ENCODE measurements at places on chromosomes 2 and 18. TPM values are rescaled to one million over a fixed set of nuclear protein-coding genes. Genes with fewer than 3 reads are reported as not detected.
A peak's percentile ranks its signal among the peaks of the same experiment; 100 is the strongest.

DNA sequence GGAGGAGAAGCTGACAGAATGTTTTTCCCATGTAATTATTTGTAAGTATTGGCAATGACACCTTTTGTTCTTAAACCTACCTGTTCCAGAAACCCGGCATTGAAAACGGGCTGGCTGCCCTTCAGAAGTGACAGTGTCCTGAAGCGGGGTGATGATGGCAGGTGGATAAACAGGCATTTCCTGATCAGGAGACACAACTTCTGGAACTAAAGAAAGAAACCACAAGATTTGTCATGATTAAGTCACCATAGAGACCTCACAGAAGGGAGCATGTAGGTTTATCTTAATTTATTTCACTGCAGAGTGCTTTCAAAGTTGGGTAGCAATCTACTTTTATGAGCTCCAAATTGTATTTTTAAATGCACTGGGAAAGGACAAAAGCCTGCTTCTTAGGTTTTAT lies 43.1 kb downstream of the TTN start:
- DNase-seq: no peak

GRCh38 chr2:168744844-168745243 lies 57.6 kb upstream of the NOSTRIN start:
- DNase-seq: no peak

DNA sequence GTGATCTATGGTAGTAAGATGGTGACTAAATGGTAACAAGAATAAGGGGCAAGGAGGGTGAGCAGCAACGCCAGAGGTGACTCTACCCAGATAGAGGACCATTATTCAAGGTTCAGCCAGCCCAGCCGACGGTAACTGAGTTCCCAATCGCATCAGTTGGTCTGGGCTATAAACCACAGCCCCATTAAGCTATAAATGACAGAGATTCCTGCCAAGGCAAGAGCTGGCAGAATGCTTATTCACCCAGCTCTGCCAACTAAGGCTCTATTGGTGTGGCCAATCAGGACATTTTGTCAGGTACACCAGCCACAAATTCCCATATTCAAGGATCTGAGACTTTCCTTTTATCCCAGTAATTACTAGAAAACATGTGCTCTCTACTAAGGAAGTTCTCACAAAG lies 3.6 kb downstream of the CHN1 start:
- DNase-seq: no peak

DNA sequence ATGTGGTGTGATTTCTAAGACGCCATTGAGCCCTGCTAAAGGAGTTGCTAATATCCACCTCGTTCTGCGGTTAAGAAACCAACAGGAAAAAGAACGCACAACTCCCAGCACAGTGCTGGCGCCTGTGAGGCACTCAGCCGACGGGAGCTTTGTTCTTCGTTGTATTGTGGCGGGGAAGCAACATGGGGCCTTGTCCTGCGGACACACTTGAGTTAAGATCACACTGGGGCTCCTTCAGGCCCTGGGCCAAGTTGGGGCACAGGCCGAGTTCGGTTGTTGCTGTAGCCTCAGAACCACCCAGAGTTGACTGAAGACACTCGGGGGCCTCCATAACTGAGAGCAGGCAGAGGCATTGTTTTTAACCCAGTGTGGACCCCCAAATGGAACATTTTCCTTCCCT lies 30.6 kb upstream of the CD8A start:
- DNase-seq: no peak

GRCh38 chr2:134648586-134648985 lies 70.2 kb downstream of the TMEM163 start:
- DNase-seq: no peak

DNA sequence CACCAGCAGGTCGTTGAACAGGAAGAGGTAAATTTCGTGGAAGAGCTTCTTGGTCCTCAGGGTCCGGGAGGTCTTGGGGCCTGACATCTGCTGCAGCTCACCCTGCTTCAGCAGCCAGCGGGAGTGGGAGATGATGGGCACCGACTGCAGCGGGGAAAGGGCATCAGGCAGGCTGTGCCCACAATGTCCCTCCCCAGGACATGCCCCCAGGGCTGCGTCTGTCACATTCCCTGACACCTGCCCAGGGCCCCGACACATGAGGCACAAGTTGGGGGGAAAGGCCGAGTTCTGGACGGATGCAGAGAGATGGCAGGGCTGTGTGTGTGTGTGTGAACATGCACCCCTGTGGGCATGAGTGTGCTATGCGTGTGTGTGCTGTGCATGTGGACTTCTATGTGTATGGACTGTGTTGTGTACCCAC lies 13.9 kb downstream of the SNORC start:
- DNase-seq: no peak

The MTA3 gene
- 59.6 TPM for total RNA-seq

DNA sequence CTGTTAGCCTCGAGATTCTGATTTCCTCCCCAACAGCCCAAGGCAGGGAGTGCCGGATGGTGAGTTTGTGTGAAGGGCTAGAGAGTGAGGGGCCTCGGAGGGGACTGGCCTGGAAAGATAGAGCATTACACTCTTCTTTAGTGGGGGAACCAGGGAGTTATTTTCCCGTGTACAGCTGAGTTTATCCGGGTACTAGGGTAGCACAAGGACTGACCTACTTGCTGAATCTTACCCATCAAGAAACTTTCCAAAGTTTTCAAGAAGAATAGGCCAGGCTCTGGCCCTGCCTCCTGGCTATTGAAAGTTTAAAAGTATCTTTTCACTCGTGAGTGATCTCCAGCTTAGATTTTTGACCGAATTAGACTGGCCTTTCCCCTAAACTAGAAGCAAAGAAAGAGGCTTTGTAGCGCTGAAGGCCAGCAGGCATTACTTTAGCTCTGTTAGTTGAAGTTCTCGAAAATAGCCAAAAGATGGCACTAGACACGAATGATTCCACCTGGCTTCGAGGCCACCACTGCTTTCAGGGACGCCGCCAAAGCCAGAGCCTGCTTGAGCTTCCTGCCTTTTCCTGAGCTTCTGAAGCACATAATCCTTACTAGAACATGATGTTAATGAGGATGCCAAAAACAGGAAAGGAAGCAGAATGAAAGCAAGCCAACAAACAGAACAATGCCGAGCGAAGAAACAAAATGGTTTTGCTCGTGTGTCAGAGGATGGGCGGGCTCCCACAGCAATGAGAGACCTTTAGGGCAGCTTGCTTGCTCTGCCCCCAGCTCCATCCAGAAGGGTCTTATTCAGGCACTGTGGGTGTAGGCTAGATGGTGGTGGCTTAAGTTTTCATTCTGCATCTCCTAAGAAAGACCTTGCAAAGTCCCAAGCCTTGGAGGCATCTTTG lies 55.8 kb downstream of the TSN start:
- DNase-seq: peak; percentile 70

DNA sequence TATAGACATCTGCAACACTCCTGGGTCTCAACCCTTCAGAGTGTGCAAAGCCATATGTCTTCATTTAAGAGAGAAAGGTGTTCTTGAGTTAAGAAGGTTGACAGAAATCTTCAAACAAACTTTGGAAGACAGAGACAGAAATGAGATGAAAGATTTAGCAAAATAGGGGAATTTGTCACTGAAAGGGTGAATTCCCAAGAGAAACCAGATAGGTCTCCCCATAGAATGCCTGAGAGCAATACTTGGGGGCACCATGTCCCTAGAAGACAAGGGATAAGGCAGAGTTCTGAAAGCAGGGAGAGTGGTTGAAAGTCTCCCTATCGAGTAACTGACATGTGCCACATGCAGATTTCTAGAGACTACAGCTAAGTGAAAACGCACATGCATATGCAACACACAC lies 50.0 kb downstream of the AP1S3 start:
- DNase-seq: no peak

DNA sequence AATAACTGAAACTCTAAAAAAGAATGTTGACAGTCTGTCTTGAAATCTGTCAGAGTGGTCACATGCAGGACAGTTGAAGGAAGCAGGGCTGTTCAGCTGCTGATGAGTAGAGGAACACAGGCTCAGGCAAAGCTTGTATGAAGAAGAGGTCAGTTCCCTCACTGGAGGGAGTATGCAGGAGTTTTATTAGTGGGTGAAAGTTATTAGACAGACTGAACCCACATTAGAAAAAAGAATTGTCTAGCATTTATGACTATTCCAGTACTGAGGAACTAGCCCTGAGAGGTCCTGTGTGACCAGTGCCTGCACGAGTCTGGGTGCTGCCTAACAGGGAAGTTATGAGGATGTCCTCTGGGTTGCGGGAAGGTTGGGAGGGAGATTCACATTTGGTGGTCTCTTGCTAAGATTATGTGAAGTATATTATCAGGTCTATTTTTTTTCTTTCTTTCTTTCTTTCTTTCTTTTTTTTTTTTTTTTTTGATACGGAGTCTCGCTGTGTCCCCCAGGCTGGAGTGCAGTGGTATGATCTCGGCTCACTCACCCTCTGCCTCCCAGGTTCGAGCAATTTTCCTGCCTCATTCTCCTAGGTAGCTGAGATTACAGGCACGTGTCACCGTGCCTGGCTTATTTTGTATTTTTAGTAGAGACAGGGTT lies 9.6 kb downstream of the TET3 start:
- DNase-seq: no peak

Data from sciatic nerve (tissue), 2 donors.